ENCODE measurements at places on chromosomes 3 and 15.

GRCh38 chr15:40787344-40787841, 17.6 kb downstream of the C15orf62 start:
- no peak for DNase-seq

GRCh38 chr3:174329321-174329720, 529.8 kb upstream of the NAALADL2 start:
- DNase-seq, result no peak

DNA sequence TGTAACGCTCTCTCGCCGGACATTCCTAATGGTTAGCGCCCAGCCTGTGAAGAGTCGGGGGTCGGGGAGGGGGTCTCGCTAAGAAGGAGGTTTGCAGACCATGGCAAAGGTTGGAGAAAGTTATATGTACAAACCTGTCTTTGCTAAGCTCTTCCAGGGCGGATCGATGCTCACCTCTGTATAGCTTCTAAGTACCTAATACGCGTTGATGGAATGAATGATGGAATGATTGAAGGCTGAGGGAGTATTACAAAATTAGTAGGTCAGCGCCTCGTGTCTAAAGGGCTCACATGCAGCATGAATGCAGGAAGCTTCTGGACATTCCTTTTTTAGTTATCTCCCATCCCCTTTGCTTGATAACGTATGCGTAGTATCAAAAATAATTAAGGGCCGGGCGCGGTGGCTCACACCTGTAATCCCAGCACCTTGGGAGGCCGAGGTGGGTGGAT, 305 bp upstream of the KPNA1 start:
- no peak for DNase-seq

DNA sequence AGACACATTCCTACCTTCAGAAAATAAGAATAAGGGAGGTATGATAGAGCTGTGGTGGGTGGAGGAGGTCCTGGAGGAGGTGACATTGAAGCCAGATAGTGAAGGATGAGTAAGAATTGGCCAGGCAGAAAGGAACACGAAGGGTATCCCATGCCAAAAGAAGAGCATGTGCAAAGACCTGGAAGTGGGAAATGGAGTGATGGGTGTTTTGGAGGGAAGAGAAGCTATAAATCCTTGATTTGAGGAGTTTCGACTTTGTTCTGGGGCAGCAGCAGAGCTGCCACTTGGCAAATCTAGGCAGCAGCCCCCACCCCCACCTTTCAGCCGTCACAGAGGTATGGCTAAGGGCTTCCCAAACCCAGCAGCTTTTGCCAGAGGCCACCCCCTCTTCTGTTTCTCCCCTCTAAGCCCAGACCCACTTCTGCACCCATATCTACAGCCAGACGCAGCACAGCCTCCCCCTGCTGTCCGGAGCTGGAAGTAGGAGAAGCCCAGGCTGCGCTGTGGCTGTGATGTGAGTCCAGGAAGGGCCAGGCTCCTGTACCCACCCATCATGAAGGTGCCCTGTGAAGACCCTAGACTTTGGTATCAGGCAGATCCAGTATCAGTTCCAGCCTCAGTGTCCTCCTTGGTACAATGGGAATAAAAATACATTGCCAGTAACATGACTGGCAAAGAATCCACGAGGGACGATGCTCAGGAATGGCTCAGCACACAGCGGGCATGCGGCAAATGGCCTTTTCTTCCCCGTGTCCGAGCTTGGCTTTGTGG, 188.7 kb upstream of the LINGO1 start:
- DNase-seq, result peak; percentile 67

- DNase-seq, result no peak
These were observed 17.1 kb downstream of the VILL start for GRCh38 chr3:38007754-38008090.

Data from putamen (tissue), 1 donor.